ENCODE measurements at places on chromosomes 6 and 20.

DNA sequence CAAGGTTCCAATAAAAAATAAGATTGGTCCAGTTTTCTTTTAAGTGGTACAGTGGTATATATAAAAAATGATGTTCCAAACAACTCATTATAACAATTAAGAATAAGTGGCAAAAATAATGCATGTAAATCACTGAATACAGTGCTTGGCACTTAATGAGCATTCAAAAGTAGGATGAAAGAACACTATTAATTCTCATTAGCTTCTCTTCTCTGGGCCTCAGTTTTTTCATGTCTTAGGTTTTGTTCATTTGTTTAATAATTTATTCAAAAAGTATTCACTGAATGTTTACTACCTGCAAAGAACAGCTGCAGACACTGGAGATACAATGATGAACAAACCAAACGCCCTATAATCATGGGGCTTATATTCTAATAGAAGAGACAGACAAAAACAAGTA, 21.1 kb downstream of the BCL2L1 start:
- DNase-seq: no peak

DNA sequence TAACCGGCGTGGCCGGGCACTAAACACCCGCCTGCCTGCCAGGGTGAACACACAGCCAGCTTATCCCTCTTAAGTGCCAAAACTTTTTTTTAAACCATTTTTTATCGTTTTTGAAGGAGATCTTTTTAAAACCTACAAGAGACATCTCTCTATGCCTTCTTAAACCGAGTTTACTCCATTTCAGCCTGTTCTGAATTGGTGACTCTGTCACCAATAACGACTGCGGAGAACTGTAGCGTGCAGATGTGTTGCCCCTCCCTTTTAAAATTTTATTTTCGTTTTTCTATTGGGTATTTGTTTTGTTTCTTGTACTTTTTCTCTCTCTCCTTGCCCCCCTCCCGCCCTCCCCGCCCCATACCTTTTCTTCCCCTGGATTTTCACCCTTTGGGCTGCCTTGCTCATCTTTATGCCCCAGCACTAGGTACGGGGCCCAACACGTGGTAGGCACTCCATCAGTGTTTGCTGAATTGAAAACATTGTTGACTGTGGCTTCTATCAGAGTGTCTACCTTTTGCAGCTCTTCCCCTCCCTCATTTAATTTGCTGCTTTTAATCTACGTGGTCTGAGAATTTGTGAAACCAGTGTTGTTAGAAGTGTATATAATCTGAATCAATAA, 1.5 kb downstream of the ZCCHC3 start:
- no peak for DNase-seq

GRCh38 chr6:120711255-120711654, 623.0 kb downstream of the TBC1D32 start:
- no peak for DNase-seq

DNA sequence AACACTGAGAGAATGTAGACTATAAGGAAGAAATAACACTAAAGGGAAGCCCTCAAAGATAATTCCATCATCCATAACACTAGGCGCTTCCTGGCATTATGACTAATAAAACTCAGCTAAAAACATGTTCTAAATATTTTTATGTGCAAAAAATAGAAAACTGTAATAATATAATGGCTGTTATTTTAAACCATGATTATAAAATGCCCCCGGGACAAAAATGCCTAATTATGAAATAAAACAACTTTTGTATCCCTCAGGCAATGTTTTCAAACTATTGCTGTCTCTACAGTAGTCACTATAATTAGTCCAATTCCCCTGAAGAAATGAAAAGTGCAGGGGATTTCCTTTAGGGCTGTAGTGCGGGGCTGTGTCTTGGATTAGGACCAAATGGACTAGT, 242.4 kb downstream of the RNF144B start:
- DNase-seq: no peak

DNA sequence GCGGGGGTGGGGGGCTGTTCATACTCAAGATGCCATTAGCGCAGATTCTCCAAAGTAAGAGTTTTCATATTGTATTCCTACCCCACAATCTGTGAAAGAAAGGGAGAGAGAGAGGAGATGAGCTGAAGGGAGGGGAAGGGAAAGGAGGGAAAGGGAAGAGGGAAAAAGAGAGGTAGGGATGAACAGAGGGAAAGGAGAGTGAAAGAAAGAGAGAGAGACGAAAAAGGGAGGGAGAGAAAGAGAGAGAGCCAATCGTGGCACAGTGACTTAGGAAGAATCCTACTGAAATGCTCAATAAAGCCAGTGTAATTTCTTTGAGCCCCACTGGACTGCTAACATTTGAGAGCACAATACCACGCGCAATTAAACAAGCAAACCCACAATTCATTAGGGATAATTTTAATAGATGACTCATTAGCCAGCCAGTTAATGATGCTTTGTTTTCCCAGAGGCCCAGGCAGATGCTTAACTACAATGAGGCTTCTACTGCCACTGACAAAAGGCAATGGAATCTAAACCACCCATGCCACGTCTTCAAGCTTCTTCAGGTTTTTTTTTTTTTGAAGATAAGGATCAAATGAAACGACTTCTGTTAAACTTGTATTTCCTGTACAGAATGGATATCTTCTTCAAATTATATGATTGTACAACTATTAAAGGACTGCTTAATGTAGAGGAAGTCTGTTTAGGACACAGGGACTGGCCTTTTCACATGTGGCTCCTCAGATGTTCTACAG, 306.8 kb downstream of the FOXC1 start:
- DNase-seq: no peak
